ENCODE measurements at places on chromosomes 12 and 14. TPM values are rescaled to one million over a fixed set of nuclear protein-coding genes. Genes with fewer than 3 reads are reported as not detected.

TMED8 gene
- 22.6 TPM for total RNA-seq

KRT82 gene
- not detected for total RNA-seq

ST8SIA1 gene
- total RNA-seq: 31.4 TPM

RFX4 gene
- not detected for total RNA-seq

SLC6A15 gene
- total RNA-seq: 101 TPM

DNA sequence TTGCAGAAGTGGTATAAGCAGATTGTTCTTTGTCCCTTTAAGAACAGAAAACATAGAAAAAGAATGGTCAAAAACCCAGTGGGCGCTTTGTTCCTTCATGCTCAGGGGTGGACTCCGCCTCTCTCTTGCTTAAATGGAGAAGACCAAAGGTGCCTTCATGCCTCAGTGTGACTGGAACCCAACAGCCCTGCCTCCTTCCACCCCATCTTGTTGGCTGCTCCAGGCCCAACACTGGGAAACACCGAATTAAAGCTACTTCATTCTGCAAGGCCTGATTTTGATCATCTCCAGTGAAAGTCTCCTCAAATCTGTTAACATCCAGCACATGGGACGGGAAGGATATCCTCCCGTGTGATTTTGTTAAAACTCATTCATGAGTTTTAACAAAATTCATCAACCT, 103.7 kb downstream of the BCL11B start:
- DNase-seq: no peak

GRCh38 chr14:101407328-101407727, 154.0 kb upstream of the DIO3 start:
- DNase-seq: no peak

GRCh38 chr12:107948391-107948945, 174.0 kb downstream of the ASCL4 start:
- DNase-seq: peak; percentile 3

DNA sequence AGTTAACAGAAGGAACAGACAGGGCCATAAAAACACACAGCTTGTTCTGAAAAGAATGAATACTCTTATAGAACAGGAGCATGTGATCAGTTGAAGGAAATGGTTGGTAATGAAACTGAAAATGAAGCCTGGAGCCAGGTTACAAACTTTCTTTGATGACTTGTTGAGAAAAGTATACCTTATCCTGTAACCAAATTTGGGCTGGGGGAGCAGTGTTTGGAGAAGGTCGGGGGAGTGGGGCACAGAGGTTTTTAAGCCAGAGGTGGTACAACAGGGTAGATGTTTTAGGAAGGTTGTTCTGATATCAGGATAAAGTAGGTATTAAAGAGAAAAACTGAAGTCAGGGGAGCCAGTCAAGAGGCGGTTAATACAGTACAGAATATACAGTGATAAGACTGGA, 8.2 kb downstream of the GOLT1B start:
- peak; percentile 52 for DNase-seq

GRCh38 chr12:89421092-89421835, 69.0 kb upstream of the DUSP6 start:
- no peak for DNase-seq

- no peak for DNase-seq
These were observed 910 bp upstream of the WASHC4 start for GRCh38 chr12:105106621-105107020.

DNA sequence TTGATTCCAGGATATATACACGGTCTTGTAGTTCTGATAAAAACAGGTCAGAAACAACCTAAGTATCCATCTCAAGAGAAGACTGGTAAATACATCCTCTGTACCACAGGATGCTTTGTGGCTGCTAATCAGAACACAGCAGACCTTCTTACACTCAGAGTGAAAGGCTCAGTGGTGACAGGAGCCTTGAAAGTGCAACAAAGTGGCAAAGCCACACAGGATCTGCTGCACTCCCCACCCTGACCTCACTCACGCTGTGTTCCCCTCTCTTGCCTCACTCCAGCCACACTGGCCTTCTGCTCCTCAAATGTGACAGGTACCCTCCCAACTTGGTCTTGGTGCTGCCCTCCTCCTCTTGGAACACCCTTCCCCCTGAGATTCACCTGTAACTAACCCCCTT, 98.1 kb upstream of the GRIP1 start:
- DNase-seq: no peak

- peak; percentile 39 for DNase-seq
These were observed 66.2 kb upstream of the BEGAIN start for GRCh38 chr14:100653409-100653808.

- peak; percentile 93 for DNase-seq
These were observed 621.0 kb downstream of the CCER1 start for GRCh38 chr12:90333939-90334338.

DNA sequence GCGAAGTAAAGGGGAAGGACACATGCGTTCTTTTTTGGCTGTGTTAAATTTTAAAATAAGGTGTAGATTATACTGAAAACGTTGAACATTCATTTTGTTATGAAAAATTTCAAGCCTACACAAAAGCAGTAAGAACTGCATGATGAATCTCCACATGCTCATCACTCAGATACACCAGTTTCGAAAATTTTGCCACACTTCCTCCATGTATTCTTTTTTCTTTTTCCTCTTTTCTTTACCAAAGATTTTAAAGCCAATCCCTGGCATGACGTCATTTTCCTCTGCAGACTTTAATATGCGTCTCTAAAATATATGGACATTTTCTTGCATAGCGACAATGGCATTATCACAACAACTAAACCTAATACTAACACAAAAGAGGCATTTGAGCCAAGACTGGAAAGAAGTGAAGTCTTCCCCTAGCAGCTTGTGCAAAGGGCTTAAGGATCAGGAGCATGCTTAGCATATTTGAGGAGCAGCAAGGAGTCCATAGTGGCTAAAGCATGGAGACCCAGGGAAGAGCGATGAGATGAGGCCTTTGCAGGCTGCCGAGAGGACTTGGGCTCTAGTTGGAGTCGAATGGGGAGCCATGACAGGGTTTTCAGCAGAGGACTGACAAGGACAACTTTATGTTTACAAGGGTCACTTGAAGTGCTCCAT, 111.9 kb downstream of the ERC1 start:
- no peak for DNase-seq

DNA sequence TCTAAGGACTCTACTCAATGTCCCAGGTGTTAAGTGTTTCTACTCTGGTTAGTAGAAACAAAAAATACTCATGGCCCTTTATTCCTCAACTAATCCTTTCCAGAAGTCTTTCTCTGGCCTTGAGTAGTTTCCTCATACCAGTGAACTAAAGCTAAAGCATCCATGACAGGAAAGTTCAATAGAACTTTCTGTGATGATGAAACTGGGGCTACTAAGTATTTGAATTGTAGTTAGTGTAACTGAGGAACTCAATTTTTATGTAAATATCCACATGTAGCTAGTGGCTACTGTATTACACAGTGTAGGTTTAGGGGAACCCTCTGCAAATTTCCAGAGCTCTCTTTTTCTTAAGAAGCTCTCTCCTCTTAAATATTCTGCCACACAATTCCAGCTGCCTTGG, 63.7 kb downstream of the R3HDM2 start:
- no peak for DNase-seq

- DNase-seq: no peak
These were observed 33.1 kb downstream of the MAP3K9 start for GRCh38 chr14:70776197-70776596.

DNA sequence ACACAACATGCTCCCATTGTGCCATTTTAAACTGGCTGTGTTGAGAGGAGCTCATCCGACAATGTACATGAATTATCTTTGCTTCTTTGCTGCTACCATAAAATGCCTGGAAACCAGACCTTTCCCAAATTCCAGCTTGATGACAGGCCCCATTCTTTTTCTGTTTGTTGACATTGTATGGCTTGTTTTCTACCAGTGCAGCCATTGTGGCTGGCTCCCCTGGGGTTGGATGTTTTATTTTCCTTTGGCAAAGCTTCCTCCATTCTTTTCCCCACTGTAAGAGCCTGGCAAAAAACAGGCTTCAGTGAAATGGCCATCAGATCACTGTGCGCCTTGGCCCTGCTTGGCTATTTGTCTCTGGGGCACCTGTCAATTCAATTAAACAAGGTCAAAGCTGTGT, 532.5 kb downstream of the VRK1 start:
- DNase-seq: no peak

DNA sequence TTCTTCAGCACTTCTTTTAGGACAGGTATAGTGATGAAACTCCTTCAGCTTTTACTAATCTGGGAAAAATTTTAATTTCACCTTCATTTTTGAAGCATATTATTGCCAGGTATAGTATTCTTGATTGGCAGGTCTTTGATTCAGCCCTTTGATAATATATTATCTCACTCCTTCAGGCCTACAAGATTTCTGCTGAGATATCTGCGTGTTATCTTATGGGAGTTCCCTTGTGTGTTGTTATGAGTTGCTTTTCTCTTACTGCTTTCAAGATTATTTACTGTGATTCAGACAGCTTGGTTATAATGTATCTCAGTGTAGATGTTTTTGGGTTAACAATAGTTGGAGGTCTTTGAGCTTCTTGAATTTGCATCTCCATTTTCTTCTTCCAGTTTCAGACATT, 87.4 kb downstream of the ATF7IP start:
- no peak for DNase-seq

DNA sequence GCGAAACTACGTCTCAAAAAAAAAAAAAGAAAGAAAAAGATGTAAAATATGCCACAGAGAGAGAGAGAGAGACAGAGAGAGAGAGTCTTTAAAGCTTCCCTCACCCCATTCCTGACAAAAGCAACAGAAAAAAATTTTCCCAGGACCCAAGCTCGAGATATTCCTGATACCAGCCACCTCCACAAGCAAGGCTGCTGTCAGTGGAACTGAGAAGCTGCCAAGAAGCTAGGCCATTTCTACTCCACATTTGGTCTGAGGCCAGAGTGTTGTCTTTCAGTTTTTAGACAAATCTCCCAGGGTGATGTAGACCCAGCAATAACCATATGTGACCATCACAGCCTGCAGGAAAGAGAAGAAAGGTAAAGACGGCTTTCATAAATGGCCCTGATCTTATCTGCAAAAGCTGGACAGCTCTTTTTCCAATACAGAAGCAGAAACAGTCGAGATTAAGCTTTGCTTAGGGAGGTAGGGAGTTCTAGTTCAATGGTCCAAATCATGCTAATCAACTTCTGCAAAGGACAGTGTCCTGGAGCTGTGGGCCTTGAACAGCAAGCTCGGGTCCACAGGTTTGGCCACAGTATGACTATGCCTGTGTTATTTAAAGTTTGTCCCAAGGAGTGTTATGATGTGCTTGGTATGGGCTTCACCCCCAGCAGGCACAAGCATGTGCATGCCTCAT, 130.3 kb upstream of the NUDT4 start:
- no peak for DNase-seq

GRCh38 chr12:48881686-48882314, 16.1 kb upstream of the RND1 start:
- no peak for DNase-seq

GRCh38 chr12:15608941-15609340, 180.2 kb downstream of the EPS8 start:
- DNase-seq: no peak
